ENCODE measurements at places on chromosomes 12 and 14.

DNA sequence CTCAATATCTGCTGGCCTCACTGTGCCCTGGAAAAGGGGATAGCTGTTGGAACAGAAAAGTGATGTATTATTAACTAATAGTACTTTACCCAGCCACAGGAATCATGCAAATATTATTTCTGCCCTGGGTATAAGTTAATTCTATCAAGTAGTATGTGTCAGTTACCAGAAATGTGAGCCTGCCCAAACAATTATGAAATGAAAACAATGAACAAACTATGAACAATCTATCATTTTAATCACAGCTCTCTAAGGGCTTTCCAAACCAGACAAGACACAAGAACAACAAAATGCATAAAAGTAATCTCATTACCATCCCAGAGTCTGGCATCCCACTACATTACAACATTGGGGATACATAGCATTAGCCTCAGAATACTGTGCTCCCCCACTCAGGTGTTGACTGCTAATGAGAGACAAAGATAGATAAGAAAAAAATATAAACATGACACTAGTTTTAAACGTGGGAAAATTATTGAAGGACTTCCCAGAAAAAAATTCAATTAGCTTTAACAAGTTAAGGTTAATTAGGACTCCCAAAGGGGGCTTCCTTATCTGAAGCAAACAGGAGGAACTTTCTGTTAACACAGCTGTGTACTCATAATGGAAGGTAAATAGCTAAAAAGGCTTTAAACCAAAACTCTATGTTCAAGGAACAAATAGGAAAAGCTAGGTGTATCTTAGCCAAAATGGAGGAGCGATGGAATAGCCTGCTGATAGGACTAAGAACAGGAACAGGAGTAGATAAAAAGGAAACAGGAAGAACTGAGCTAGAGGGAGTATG, 3.3 kb downstream of the DCAF5 start:
- DNase-seq = no peak

DNA sequence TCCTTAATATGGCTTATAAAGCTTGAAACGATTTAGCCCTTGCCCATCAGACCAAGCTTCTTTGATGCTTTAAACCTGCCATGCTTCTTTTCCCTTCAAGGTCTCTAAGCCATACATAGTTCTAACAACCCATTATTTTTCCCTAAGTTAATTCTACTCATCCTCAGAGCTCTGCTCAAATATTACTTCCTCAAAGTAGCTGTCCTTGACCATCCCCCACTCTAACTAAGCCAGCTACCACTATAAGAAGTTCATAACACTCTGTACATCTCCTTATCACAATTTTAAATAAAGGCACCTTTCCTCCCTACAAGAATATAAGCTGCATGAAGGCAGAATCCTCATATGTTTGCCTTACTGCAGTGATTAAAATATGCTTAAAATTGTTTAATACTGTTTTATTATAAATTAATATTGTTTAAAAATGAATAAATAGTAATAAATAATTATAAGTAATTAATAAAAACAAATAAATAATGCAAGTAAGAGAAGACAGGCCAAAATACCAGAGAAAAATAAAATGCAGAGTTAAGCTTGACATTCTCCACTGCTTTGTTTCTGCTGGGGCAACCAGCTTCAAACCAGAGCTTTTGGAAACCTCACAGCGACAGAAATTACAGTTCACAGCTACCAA, 76.8 kb downstream of the NUMB start:
- no peak for DNase-seq

- no peak for DNase-seq
These were observed 21.1 kb upstream of the LGALS3 start for GRCh38 chr14:55107766-55108554.

GRCh38 chr12:88185988-88186387, 43.9 kb downstream of the TMTC3 start:
- DNase-seq = no peak

DNA sequence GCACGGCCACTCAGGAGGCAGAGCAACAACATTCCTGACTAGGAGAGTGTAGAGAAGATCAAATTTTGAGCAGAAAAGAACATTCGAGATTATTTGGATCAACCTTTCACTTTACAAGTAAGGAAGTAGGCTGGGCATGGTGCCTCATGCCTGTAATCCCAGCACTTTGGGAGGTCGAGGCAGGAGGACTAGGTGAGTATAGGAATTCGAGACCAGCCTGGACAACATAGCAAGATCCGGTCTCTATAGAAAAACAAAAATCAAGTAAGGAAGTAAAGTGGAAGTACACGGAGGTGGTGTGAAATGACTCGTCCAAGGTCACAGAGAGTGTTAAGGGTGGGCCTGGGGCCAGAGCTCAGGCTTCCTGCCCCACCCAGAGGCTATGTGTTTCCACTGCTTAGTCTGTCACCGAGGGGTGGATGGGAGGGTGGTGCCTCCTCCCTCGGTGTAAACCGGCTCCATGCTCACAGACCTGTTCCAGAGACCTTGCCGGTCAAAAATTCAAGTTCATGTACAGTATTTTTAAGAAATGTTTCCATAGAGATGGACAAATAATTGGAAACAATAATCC, 51.9 kb downstream of the MAP1LC3B2 start:
- no peak for DNase-seq

GRCh38 chr12:97177481-97177880, 270.4 kb downstream of the NEDD1 start:
- no peak for DNase-seq

GRCh38 chr14:91879196-91879595, 11.9 kb upstream of the TC2N start:
- DNase-seq = no peak

DNA sequence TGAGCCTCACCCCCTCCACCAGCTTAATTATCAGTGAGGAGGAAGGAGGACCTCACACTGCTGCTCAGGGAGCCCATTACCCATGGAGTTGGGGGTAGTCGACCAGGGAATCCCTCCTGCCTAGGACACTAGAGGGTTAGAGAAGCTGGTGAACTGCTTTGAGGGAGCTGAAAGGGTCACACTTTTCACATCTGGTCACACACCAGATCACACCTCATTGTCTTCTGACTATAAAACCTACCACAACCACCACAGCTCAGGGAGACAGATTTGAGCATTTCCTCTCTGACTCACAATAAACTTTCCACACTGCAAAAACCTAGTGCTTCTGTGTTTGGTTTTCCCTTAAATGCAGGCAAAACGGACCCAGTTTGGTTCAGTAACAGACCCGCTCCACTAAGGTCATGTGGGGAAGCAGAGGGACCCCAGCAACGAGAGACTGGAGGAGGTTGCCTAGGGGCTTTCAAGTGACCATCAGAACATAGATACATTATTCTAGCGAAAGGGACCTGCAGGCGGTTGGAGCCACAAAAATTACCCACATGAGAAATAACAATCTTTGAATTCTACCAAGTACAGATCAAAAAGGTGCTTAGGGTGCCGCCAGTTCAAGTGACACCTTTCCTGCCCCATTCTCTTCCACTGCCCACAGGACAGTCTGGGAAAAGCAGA, 151.4 kb upstream of the AVPR1A start:
- DNase-seq = no peak

GRCh38 chr12:9319842-9320173, 111.6 kb upstream of the PZP start:
- no peak for DNase-seq

- no peak for DNase-seq
These were observed 10.3 kb upstream of the AMN start for GRCh38 chr14:102911991-102912761.

DNA sequence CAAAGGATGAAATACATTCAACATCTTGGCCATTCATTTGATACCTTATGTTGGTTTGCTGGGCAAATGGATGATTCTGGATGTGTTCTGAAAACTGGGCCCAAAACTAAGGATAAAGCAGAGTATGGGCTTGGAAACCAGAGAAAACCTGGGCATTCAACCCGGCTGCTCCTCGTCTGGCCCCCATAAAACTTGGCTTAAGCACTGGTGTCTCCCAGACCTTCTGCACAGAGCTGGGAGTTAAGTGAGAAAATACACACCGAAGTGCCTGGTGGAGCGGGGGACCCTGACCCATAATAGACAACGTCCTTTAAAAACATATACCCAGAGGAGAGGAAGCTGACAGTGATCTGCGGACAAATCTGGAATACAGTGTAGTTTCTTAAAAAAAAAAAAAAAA, 112.5 kb downstream of the FOXN3 start:
- DNase-seq = no peak

DNA sequence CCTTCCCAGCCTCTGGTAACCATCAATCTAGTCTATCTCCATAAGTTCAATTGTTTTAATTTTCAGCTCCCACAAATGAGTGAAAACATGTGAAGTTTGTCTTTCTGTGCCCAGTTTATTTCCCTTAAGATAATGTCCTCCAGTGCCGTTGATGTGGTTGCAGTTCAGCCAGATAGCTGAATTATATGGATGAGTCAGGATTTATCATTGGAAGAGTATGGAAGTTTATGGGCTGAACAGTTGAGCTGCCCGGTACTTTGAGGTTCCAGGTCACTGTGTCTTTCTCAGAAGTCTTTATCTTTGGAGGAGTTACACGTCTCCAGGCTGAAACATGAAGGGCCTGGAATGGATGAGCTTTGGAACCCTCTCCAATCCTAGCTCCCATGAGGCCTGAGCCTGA, 120.1 kb downstream of the ASCL4 start:
- no peak for DNase-seq

DNA sequence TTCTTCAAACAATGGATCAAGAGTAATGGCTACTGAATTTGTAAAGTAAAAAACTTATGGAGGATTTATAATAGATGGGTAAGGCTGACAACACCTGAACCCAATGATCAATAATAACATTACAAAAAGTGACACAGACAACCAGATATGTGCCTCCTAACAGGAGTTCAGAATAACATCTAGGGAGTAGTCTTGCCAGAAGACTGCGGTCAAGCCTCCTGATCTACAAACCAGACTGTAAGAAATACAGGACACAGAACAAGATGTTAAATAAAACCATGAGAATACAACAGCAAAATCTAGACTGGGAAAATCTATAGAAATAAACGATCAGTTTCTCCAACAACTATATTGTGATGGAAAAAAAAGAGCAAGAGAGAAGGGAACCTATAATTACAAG, 262.6 kb upstream of the TMTC1 start:
- no peak for DNase-seq

All from NCI-H2081 (cell line).